BJ (cell line): ENCODE measurements at places on chromosomes 5 and 9.

DNA sequence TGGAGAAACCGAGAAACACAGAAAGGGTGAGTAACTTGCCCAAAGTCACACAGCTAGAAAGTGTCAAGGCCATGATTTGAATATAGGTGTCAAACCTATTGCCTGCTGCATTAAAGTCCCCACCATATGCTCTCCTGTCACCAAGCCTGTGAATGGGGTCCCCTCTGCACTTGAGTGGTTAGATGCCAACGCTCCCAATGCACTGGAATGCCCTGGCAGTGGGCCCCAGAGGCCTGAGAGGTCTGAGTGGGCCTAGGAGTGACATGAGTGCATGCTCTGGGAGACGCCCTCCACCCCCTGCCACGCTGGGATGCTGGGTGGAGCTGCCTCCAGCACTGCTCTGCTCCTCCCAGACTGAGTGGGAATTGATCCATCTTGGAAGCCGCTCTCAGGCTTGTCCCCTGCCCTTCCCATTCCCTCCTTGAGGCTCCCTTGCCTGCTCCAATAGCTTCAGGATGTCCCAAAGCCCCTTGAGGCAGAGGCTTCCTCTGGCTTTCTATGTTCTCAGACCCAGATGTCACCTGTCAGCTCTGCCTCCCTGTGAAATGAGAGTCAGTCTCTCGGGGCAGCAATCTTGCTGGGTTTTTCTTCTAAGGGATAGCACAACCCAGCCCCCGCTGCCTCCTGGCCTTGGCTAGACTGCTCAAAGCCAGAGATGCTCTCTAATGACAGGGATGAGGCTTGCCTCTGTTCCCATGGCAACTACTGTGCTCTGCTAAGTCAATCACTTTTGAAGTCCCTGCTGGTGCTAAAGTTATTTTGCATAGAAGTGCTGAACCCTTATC, 6.6 kb upstream of the ARSI start:
- no peak for DNase-seq

DNA sequence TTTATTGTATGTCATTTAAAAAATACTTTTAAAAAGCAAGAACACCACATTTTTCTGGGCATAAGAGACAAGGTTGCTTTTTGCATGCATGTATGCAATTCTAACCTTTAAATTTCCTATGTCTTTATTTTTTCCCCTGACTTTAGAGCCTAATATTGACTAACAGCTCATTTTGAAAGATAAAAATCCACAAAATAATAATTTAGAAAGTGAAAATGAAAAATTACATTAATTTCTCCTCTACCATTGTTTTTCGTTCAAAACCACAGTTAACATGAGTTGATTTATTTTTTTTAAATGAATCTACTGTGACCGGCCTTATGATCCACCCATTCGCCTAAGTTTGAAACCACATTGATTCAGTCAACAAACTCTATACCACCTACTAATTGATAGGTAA, 137.5 kb upstream of the CDKN2B start:
- DNase-seq: no peak

DNA sequence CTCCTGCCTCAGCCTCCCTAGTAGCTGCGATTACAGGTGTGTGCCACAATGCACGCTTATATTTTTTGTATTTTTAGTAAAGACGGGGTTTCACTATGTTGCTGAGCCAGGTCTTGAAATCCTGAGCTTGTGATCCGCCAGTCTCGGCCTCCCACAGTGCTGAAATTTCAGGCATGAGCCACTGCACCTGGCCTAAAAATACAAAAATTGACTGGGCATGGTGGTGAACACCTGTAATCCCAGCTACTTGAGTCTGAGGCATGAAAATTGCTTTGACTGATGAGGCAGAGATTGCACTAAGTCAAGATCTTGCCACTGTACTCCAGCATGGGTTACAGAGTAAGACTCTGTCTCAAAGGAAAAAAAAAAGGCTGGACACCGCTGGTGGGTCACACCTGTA, 13.1 kb upstream of the DYNC2I2 start:
- no peak for DNase-seq

DNA sequence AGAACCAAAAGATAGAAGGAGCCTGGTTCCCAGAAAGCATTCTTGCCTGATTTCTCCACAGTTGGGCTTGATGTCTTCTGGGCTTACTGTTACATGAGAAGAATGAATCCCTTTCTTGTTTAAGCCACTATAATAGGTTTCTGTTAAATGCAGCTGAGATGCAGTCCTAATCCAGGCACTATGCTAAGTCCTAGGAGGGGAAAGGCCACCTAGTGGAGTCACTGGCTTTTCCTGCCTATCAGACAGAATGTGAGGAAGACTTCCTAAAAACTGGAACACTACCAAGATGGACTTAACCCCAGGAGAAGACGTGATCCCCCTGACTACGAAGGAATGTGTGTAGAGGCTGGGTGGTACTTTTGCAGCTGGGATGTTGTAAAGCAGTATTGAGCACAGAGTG, 34.3 kb upstream of the FSD1L start:
- no peak for DNase-seq

DNA sequence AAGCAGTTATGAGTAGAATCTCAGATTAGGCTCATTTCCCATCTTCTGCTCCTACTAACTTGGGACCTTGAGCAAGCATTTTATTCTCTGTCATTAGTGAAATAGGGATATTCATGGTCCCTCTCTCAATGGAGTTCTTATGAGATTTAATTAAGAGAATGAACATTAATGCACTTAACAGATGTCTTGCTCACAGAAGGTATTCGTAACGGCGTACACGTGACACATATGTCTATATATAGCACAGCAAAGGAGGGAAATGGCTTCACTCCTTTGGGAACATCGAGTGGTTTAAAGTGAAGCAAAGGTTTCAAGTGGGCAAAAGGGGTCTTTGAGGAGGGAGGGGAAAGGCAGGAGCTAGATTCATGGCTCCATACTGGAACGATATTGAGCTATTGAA, 24.6 kb downstream of the KDM4C start:
- no peak for DNase-seq

DNA sequence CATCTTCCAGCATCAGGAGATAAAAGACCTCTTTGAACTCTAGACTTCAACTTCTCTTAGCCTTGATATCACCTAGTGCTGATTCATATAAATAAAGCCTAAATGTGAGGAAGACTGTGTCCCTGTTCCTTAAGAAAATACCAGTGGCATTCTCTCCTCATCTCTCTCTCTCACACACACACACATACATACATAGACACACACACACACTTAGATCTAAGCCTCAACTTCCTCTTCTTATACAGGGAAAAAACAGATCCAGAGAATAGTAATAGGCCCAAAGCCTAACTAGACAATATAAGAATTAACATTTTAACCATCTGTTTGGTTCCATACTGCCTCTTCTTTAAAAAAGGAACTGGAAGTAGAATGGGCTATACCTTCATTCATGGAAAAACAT, 195.3 kb upstream of the NR4A3 start:
- no peak for DNase-seq

DNA sequence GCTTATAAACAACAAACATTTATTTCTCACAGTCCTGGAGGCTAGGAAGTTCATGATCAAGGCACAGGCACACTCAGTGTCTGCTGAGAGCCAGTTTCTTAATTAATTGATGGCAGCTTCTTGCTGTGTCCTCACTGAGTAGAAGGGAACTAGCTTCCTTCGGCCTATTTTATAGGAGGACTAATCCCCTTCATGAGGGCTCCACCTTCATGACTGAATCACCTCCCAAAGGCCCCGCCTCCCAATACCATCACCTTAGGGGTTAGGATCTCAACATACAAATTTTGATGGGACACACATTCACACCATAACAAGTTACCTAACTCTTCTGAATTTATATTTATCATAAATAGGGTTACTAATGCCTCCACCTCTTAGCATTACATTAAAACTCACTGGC, 129.8 kb downstream of the GNAQ start:
- DNase-seq: no peak
